ENCODE measurements at places on chromosomes 2 and 18.

- DNase-seq: no peak
Observed at GRCh38 chr2:241317391-241317790, 1.7 kb downstream of the SEPTIN2 start.

GRCh38 chr2:200741468-200742202 lies 70.1 kb upstream of the BZW1 start:
- DNase-seq: no peak

GRCh38 chr2:200618590-200619021 lies 32.8 kb downstream of the AOX1 start:
- no peak for DNase-seq

DNA sequence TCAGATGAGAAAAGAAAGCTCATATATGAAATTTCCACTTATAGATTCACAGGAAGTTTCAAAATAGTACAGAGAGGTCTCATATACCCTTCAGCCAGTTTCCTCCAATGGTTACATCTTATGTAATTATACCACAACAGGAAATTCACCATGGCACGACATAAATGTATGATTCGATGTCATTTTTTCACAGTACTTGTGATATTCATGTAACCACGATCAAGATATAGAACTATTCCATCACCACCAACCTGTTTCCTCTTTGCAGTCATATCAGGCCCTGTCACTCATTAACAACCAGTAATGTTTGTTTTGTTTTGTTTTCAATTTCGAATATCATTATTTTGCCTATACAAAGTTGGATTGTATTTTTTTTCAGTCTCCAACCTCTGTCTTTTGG lies 314.3 kb upstream of the POU3F3 start:
- DNase-seq: no peak

DNA sequence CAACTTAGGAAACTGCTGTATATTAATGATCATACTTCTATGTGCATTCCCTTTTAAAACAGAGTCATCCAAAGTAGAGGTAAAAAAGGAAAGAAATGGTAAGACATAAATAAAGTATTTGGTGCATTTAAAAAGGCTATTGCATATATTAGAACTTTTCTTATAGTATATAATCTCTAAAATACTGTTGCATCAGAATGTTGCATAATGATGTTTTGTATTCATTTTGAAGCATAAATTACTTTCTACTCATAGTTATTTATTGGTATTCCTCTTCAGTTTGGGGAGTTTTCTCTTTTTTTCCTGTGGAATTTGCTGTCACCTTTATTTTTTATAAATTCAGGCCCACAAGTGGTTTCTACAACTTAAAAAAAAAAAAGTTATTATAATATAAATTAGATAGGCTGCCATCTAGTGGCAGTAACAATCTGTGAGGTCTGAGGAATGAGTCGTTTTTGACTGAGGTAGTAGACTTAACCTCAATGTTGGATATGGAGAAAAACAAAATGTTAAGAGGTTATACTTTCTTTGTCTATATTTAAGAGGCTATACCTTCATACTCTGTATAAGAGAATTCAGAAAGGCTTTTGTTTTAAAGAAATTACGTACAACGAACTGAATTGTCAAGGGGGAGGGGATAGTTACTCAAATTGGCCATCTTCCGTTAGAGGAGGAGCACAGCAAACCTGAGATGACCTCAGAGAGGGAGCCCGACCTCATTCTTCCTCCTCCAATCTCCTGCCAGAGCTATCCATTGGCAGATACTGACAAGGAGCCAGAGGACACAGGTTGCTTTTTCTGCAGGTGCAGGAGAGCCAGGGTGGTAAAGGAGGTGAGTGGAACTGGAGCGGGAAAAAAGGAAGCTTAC lies 23.8 kb downstream of the ANKAR start:
- DNase-seq: no peak

GRCh38 chr18:31920277-31920676 lies 22.7 kb downstream of the TRAPPC8 start:
- no peak for DNase-seq

DNA sequence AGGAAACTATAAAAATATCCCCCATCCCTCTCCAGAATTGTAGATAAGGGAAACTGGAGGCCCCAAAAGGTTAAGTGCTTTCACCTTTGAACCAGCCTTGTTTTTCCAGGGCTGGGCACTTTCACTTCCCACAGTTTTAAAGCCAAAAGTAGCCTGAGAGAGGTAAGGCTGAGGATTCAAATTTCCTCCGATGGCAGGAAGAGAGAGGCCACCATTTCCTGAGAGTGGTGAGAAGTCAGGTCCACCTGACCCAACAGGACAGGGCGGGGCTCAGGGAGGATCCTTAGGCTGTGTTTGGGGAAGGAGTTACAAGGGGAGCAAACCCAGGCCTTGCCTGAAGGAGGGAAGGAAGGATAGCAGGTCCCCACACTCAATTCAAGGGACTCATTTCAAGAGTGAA lies 4.7 kb upstream of the TEX261 start:
- no peak for DNase-seq

- no peak for DNase-seq
Observed at GRCh38 chr2:222563106-222563718, 92.7 kb downstream of the FARSB start.

GRCh38 chr2:205692104-205692503 lies 9.8 kb downstream of the NRP2 start:
- DNase-seq: no peak

GRCh38 chr2:153005071-153005730 lies 286.8 kb downstream of the ARL6IP6 start:
- DNase-seq: no peak

- DNase-seq: no peak
Observed at GRCh38 chr2:153028626-153029025, 310.2 kb downstream of the ARL6IP6 start.

GRCh38 chr18:64202210-64202836 lies 53.4 kb upstream of the LINC00305 start:
- no peak for DNase-seq

DNA sequence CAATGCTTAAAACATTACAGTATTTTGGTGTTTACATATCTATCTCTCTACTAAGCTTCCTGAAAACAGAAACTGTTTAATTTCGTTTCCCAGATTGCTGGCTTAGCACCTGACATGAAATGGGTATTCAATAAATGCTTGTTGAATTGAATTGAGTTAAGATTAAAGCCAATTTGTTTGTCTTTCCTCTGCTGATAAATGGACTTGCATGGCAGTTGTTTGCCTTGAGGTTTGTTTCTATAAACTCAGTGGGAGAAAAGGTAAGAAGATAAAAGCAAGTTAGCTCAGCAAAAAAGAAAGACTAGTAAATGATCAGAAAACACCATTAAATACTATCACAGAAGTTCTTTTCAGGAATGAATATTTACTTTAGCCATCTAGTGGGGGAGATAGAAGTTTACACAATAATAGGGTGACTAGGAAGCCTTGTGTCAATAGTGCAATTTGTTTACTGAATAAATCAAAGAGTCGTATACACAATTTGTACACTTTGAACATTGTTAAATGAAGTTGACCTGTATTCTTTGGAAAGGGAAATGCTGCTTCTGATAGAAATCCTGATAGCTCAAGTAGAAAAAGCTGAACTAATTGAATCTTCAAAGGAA lies 754.5 kb upstream of the FAM98A start:
- DNase-seq: no peak

DNA sequence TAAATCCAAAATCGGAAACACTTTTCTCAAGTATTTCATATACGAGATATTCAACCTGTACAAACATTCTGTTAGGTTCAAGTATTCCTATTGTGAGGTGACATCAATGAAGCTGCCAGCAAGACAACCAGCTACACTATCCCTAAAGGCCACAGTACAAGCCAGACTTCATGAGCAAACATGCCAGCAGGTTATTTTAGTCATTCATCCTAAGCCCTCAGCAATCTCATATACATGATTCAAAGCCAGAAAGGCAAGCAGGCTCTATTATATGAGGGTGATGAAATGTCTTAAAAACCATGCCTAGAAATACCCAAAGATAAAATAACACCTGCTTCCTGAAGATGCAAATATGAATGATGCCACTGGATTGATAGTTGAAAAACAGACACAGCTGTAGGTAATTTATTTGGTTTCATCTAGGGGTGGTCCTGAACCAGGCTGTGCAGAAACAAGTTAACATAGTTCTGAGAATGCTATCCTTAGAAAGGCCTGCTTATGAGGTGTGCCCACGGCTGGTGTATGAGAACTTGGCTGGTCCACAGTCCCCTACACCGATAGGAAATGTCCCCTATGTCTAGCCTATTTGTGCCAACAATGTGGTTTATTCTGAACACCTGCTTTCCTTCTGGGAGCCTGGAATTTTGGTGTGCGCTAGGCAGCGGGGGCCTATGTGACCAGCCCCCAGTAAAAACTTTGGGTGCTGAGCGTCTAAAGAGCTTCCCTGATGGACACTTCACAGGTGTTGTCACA lies 48.2 kb upstream of the KIDINS220 start:
- DNase-seq: no peak

DNA sequence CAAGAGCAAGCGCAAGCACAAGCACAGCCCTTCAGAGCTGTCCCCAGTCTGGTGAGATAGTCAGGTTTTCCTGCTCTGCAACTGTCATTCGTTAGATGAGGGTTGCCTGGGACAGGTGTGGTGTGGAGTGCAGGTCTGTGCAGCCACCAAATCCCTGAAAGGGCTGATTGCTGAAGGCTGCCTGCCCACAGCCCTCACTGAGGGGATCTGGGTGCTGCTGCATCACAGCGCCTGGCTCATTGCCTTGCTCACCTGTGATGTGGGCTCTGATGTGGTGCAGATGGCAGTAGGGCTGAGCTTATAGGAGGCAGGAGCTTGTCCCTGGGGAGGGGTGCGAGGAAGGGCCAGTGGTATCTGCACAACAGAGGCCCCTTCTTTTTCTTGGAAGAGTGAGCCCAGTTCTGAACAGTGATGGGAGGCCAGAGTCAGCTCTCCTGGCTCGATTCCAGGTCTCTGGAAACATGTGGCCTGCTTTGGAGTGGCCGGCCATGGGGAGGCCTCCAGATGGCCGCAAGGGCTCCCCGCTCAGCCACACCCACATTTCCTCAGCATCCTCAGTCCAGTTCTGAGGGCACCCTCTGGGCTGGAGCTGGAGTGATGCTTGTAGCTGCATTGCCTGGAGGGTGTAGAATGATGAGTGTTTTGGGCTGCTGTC lies 11.4 kb downstream of the UBE2F start:
- no peak for DNase-seq

- DNase-seq: no peak
Observed at GRCh38 chr2:32231959-32232358, 32.7 kb downstream of the NLRC4 start.

DNA sequence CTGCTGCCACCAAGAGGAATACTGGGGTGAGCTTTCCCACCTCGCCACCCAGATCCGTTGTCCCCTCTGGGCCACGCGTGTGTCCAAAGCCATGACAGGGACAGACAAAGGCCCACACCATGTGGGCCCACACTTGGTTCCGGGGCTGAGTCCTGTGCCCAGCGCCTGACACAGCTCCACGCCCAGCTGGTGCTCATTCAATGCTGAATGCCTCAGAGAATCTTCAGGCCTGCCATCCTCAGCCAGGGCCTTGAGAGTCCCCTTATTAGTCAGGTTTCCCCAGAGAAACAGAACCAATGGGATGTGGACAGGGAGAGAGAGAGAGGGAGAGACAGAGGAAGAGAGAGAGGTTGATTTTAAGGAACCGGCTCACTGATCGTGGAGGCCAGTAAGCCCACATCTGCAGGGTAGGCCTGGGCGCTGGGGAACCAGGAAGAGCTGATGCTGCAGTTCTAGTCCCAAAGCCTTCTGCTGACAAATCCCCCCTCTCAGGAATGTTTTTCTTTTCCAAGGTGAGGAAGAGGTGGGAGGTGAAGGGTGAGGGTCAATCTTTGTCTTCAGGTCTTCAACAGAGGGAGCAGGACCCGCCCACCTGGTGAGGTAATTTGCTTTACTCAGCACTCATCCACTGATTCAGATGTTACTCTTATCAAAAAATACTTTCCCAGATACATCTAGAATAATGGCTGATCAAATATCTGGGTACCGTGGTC lies 10.2 kb upstream of the SPATA3 start:
- no peak for DNase-seq

DNA sequence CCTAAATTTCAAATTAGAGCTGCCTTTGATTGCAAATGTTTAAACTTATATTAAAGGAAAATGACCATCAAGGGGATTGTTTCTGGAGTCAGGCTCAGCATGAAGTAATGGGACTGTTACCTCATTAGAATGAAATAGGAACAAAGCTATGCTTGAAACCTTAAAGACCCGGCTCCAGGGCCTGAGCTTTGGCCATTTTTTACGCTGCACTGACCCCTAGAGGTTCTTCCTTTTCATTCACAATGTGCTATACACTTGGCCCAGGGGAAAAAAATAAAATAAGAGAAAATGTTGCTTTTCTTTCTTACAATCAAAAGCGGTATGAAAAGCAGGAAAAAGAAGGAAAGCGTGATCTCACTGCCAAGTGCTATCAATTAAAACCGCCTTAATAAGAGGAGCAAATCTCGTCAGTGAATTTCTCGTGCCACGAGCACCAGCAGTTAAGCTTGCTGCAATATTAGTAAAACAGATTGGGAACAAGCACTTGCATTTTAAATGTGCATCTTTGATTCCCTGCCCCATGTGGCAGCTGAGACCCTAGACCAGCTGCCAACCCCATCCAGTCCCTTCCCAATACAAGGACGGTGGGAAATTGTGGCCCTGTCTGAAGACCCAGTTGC lies 96.6 kb downstream of the MBD2 start:
- DNase-seq: no peak

DNA sequence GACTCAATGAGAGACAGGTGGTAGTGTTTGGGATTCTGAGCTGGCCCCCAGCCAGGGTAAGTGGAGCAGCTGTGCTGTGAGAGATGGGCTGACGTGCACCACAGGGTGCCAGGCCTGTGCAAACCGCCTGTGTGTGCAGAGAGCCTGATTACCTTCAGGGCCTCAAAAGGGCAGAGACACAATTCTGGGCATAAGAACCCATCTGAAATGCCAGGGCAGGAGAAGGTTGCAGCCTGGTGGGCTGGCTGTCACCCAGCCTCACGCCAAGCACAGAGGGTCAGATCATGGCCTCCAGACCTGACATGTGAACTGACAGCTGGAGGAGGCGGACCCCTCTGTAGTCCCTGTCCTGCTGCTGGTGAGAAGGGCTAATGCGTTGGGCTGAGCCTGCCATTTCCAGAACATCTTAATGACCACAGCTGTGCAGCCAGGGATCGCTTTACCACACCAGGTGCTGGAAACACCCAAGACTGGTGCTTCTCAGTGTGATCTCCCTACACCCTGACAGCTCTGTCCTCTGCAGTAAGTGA lies 100.9 kb downstream of the ARL4C start:
- no peak for DNase-seq

- no peak for DNase-seq
Observed at GRCh38 chr2:776487-776886, 99.3 kb upstream of the TMEM18 start.

- no peak for DNase-seq
Observed at GRCh38 chr2:170598067-170598395, 117.1 kb upstream of the SP5 start.

- DNase-seq: no peak
Observed at GRCh38 chr2:37919631-37920032, 5.5 kb upstream of the RMDN2 start.

GRCh38 chr2:24117902-24118301 lies 5.2 kb downstream of the PFN4 start:
- DNase-seq: no peak

- DNase-seq: no peak
Observed at GRCh38 chr2:13504808-13505207, 788.1 kb downstream of the TRIB2 start.

- DNase-seq: no peak
Observed at GRCh38 chr18:39591649-39592048, 2026.1 kb upstream of the CELF4 start.
